ENCODE measurements at places on chromosomes 3 and 15.
A peak's percentile ranks its signal among the peaks of the same experiment; 100 is the strongest.

DNA sequence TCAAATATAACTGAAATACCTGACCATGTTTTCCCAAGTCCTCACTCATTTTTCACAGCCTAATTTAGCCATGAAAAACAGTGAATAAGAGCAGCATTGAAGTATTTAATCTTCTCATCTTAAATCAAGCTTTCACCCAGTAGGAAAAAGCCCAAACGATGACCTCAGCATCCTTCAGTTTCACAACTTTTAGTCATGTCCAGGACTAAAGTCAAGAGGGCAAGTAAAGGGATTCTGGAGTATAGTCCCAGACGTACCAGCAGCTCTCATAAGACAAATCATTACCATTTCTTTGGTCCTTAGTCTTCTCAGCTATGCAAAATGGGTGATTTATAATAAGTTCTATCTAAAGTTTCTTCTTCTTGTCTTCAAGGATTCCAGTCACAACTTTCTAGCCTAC lies 237.3 kb downstream of the IL5RA start:
- no peak for DNase-seq

- DNase-seq = no peak
Measured at GRCh38 chr15:70047386-70048197, 50.1 kb downstream of the TLE3 start.

DNA sequence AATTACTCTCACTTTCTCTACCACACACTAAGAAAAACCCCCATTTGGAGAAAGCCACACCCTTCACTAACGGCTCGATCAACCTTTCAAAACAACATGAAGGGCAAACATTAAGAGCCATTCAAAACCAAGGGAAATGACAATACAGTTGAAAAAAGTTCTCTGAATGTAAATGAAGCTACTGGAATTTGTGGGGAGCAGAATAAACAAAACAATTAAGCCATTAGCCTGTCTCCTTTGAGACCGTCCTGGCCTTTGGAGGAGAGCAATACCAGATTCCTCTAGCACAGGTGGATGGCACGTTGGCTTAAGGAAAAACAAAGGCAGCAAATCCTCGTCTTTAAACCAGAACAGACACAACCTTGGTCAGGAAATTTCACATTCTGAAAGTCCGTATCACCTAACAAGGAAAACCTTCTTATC lies 18.7 kb downstream of the MYO1E start:
- DNase-seq = no peak

GRCh38 chr3:29379097-29379496 lies 98.2 kb downstream of the RBMS3 start:
- no peak for DNase-seq

GRCh38 chr3:101509281-101509680 lies 3.7 kb downstream of the SENP7 start:
- no peak for DNase-seq

DNA sequence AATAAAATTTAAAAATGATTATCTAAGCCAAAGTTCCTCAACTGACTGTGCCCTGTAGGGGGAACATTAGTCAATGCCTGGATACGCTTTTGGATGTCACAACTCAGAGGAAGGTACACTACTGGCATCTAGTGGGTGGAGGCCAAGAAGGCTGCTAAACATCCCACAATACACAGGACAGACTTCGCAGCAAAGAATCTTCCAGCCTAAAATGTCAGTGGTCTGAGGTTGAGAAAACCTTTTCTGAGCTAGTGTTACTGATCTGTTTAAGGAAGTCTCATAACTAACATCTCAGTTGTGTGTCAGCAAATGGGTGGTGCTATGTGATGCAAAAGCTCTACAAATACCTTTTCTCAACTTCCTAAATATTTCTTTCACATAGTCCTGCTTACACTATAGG lies 20.9 kb upstream of the LDHAL6B start:
- no peak for DNase-seq

DNA sequence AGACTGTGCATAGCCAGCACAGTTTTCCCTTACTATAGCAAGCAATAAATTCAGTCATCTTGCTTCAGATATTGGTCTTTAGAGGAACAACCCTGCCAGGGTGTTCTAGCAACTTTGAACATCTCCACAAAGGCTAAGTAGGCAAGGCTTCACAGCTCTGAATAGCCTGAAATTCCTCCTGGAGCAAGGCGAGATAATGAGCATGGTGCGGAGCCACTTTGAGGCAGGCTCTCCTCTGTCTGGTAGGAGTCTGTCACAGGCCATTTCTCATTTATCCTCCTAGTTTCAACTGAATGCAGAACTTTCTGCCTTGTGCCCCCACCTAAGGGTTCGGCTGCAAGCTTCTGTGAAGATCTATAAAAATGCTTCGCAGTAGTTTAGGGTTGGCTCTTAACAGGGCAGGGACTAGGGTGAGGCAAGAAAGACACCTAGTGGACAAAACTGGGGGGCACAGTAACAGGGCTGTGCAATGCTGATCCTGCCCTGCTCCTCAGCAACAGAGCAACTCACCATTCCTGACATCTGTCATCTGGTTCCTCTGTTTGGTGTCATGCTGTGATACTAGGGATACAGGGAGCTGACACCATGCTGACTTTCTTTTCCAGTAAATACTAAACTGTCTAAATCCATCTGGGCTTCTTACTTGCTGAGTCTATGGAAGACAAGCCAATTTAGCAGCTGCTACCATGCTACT lies 16.6 kb upstream of the EHHADH start:
- no peak for DNase-seq

DNA sequence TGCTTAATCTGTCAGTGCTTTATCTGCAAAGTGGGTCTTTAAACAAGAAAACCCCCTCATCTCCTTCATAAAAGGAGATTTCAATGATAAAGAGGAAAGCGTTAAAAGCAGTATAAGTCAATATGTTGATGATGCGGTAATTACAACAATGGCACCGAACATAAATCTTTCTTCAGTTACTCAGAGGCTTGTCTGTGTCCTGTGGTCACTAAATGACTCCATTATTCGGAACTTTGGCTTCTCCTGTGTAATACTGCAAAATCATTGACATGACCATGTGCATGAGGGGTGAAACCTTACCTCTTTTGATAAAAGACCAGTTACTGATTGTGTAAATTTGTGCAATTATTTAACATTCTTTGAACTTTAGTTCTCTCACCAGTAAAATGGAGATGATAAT lies 4.8 kb upstream of the USP3 start:
- no peak for DNase-seq

DNA sequence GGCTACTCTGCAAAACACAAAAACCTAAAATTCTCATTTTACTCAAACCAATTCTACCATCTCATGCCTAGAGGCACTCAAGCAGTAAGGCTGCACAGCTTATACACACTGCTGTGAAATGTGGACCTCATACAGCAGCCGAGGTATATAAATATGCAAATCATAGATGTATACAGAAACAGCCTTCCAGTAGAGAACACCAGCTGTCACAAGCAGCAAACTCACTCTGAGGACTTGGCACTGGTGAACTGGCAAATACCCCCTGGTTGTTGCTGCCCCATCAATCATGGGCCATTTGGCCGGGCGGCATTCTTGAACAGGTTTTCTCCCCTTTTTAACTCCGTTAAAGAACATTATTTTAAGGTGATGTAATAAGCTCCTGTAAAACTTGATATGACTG lies 378.0 kb downstream of the LSAMP start:
- DNase-seq = no peak

- DNase-seq = no peak
Measured at GRCh38 chr15:98873441-98874218, 134.0 kb downstream of the PGPEP1L start.

DNA sequence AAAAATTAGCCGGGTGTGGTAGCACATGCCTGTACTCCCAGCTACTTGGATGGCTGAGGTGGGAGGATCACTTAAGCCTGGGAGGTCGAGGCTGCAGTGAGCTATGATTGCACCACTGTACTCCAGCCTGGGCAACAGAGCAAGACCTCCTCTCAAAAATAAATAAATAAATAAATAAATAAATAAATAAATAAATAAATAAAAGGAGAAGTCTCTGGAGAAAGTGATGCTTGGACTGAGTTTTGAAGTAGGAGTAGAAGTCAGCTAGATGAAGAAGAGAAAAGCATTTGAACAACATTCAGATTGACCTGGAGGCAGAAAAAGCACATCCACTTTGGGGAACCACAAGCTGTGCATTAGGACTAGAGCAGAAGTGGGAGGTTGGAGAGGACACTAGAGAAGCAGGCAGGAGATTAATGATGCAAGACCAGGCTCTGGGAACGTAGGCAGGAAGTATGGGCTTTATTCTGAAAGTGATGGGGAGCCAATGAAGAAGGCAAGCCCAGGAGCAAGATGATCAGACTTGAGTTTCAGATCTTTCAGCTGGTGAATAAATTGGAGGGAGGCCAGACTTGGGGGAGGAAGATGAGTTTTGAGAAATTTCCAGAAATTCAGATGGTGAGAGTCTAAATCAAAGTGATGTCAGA lies 48.7 kb downstream of the KLHL6 start:
- no peak for DNase-seq

DNA sequence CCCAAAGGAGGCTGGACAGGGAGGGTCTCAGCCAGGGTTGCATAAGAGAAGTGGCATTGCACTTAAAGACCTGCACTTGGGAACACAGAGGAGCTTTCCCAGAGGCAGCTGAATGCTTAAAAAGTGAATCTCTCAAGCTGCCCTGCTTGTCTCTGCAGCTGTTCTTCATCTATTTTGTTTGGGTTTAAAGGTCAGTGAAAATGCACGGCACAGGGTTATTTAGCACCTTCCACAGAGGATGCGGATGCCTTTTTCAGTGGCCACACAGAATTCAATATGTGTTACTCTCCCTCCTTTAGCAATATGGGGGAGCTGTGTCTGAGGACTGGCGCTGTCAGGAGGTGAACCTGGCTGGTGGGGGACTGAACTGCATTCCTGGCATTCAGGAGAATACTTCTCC lies 22.7 kb upstream of the CTNNB1 start:
- no peak for DNase-seq

DNA sequence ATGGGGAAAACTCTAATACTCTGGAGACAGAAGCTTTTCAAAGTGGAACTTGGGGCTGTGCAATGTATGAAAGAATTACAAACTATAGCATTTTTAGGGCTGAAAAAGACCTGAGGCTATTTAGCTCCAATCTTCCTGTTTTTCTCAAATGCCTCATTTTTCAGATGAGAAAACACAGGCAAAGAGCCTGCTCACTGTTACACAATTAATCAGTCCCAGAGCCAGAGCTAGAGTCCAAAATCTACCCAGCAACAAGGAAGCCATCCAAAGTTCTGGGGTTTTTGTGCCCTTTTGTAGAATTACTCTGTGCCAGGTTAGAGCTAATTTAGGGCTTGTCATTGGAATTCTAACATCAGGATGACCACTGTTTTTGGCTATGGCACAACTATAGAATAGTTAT lies 45.5 kb downstream of the GPR149 start:
- DNase-seq = peak; percentile 44
